ENCODE measurements at places on chromosomes 3 and 15. TPM values are rescaled to one million over a fixed set of nuclear protein-coding genes. Genes with fewer than 3 reads are reported as not detected.

CHD2 gene
- 198 TPM for total RNA-seq

SCN5A gene
- total RNA-seq: 2.3 TPM

CCR1 gene
- total RNA-seq: 1.6 TPM

PPP1R14D gene
- total RNA-seq: not detected

MINAR1 gene
- 17.7 TPM for total RNA-seq

ARRDC4 gene
- total RNA-seq: 20.4 TPM

HDC gene
- 1.2 TPM for total RNA-seq

ZIC1 gene
- total RNA-seq: 662 TPM

ZBTB47 gene
- total RNA-seq: 13.0 TPM

SLC12A1 gene
- 4.0 TPM for total RNA-seq
